ENCODE measurements at places on chromosomes 6 and 20.

GRCh38 chr6:108435391-108435790 is 125.3 kb upstream of the FOXO3 start:
- no peak for DNase-seq

DNA sequence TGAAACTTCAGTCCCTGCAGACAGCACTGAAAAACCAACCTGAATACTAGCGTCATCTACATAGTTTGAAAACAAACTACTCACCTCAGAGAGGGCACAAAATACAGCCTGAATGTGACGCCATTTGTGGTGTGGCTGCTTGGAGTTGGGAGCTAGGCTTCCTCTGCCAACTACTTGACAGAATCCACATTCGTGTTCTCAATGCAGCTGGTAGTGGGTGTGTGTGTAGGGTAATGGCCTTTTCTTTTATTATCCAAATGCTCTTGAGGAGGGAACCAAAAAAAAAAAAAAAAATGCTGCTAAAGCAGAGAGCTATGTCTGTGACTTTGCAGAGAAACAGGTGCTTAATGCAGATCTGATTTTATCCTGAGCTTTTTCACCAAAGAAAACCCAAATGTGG is 207.8 kb downstream of the OTOR start:
- no peak for DNase-seq

GRCh38 chr20:5796331-5797040 is 46.3 kb downstream of the SHLD1 start:
- no peak for DNase-seq

- peak; percentile 26 for DNase-seq
Measured at GRCh38 chr20:62702895-62703852, 5.5 kb upstream of the NTSR1 start.

DNA sequence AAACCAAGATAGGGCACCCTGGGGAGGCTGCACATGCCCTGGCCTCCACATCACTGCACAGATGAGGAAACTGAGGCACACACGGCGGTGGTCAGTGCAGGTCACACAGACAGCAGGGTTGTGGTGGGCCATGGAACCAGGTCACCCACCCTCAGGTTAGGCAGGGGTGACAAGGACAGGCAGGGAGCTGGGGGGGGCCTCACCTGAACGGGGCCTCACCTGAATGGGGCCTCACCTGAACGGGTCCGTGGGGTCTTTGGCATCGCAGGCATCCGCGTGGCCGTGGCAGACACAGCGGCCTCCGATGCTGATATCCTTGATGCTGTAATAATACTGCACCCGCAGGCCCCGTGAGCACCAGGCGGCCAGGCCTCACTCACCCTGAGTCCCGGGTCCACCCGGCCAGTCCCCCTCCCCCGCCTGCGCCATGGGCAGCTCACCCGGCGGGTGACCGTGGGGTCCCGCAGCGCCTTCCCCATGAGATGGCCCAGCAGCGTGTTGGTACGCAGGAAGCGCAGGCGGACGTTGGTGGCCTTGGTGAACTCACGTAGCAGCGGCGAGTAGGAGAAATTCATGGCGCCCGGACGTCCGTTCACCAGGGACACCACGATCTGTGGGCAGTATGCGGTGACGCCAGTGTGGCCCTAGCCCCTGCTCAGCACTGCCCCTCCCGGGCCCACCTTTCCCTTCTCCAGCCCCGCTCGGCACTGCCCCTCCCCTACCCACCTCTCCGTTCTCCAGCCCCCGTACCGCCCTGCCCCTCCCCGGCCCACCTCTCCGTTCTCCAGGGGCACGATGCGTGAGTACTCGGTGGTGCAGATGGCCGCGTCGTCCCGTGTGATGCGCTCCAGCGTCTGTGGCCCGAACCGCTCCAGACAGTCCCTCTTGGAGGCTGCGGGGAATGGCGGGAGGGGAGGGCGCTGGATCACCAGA is 15.4 kb downstream of the LAMA5 start:
- no peak for DNase-seq

GRCh38 chr20:4138056-4138455 is 122.7 kb upstream of the RNF24 start:
- DNase-seq = no peak

DNA sequence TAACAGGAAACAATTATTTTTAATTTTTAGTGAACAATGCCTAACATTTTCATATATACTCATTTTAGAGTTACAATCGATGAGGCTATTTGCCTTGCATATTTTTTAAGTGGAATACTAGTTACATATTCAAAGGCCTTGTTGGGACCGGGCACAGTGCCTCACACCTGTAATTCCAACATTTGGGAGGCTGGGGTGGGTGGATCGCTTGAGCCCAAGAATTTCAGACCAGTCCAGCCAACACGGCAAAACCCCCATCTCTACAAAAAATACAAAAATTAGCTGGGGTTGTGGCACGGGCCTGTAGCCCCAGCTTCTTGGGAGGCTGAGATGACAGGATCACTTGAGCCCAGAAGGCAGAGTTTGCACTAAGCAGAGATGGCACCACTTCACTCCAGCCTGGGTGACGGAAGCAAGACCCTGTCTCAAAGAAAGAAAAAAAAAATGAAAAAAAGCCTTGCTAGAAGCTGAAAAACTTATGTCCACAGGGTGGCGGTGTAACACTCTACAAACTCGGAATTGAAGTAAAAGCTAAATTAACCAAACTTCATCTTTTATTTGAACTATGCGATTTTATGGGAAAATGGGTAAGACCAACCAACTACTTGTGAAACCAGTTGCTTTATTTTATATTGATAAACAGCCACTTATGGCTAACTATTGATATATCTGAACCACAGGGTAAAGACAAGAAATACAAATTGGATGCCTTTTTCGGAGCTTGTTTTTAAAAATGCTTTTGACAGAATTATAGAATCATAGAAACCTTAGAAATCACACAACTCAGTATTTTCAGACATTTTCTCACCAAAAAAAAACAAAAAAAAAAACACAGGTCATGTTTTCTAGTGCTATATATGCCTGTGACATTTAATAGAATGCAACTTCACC is 24.1 kb upstream of the ROS1 start:
- peak; percentile 70 for DNase-seq

DNA sequence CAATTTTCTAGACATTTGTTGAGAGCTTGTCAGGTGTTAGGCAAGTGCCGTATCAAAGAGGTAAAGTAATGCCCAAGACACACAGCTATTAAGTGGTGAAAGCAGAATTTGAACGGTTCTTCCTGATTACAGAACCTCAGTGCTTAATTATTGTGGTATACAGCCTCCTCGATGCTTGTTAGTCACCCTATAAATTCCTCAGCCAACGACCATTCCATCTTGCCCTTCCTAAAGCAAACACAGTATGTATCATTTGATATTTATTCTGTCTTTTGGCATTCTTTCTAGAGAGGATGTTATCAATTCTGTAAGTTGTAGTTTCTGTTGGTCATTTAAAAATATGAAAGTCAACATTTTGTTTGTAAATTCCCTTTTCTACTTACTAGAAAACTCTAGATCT is 297.8 kb upstream of the BMP2 start:
- DNase-seq = no peak

DNA sequence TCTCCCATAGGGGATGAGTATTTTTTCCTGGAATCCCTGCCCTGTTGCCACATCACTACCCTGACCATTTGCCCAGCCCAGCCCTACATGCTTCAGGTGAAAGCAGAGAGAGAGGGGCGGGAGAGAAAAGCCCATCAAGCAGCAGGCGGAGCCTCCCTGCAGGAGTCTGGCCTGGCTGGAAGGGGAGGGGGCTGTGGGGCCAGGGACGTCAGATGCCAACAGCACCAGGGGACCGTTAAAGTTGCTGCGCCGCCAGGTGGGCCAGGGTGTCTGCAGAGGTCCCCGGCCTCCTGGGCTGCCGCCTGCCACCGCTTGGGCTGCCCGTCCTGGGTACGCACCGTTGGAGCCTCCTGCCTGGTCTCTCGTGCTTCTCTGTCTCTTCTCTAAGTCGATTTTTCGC is 757 bp upstream of the R3HDML start:
- no peak for DNase-seq

DNA sequence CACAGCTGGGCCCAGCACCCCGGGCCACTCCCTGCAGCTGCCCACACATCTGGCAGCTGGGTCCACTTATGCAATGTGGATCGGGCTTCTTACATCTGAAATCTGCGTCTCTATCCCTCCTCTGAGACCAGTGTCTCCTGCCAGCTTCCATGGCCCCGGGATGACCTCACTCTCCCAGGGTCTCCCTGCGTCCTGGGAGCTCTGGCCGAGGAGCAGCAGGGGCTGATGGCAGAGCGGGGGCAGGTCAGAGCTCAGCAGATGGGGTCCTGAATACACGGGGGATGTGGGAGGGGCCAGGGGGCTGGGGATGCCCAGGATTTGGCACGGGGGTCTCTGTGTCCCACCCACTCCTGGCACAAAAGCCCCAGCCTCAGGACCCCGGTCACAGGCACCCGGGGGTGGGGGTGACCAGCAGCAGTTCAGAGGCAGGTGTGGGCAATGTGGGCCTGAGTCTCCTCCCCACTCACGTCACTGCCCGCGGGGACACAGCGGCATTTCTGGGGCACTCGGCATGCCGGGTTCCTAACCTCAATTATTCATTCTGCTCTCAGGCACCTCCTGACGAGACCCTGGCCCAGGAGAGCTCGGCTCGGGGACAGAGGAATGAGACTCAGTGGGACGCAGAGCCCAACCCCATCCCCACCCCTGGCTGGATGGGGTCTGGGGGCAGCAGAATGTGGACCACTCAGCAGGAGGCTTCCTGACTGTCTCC is 16.4 kb downstream of the CHRNA4 start:
- DNase-seq = no peak

DNA sequence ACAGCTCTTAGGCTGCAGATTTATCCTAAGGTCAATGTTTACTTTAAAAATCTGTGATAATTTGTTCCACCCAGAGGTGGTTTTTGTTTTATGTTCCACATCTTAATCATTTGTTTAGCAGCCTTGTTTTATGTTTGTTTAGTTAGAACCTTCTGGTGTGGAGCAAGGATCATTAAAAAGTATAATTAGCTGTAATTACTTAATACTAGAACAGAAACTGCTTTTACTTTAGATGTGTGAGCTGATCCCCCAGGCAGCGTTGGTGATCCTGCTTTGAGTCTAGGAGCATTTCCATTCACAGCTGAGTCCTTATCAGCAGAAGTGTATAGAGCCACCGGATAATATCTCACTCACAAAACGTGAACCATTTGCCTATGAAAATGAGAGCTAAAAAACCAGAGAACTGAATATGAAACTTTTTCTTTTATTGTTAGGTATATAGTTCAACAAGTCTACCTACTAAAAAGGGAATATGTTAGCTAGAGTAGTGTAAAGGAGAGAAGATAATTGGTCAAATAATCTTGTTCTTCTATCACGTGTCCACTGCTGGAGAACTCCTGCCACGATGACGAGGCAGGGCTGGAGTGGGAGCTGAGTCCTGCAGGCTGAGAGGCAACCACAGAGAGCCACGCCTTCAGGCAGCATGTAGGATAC is 78.5 kb downstream of the TRMT11 start:
- DNase-seq = no peak

- DNase-seq = peak; percentile 38
Measured at GRCh38 chr6:159633196-159633595, 59.8 kb downstream of the SOD2 start.

DNA sequence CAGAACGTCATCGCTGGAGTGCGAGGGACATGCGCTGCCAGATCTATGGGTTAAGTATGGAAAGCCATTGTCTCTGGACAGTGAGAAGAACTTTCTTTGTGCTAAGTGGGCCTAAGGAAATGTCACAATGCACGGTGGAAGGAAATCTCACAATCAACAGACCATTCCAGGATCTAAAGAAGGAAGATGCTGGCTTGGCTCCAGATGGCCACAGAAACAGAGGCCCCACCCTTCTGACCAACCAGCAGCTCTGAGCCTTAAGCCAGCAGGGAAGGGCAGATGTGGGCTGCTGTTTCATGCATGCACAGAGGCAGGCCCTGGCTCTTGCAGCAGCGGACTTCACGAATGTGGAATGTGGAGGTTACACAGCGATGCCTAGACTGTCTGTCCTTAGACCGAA is 156.3 kb downstream of the SOBP start:
- DNase-seq = no peak

- no peak for DNase-seq
Measured at GRCh38 chr6:89215391-89215790, 1.8 kb downstream of the GABRR1 start.

DNA sequence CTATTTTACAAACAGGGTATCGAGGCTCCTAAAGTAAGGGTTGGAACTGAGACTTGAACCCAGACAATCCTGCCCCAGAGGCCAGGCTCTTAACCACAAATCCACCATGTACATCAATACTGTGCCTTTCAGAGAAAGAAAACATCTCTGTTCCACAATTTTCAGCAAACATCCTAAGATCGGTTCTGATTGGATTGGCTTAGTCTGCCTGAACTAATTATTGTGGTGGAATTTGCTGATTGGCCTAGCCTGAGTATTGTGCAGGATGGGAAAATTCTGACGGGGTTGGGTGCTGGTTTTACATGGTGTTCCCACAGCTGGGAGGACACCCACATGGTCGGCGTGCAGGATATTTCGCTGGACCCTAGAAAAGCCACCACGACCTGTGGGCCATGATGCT is at the start of gene CLPSL1:
TSS of gene CLPSL1 (plus strand) at position 301 of the 400 bp plus-strand sequence. CDS start at position 393, 92 bp downstream.
- no peak for DNase-seq

GRCh38 chr6:63975699-63976098 is 340.1 kb downstream of the PHF3 start:
- peak; percentile 46 for DNase-seq

DNA sequence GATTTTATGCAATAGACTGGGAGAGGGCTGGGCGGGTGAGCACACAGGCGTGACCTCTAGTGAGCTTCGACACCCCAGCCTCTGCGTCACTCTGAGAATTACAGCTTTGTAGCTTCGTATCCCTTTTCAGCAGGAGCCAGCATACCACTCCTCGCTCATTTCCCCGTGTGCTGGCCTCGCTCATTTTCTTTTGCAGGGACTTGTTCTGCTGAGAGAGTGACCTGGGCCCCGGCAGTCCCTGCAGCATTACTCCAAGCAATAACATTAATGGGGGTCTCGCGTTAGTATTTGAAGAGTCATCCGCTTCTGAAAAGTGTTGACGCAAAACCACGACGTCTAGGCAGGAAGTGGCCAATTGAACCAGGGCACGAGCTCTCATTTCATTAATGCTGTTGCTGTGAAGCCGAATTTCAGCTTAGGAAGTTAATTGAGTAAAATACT is 193.7 kb downstream of the QKI start:
- no peak for DNase-seq

DNA sequence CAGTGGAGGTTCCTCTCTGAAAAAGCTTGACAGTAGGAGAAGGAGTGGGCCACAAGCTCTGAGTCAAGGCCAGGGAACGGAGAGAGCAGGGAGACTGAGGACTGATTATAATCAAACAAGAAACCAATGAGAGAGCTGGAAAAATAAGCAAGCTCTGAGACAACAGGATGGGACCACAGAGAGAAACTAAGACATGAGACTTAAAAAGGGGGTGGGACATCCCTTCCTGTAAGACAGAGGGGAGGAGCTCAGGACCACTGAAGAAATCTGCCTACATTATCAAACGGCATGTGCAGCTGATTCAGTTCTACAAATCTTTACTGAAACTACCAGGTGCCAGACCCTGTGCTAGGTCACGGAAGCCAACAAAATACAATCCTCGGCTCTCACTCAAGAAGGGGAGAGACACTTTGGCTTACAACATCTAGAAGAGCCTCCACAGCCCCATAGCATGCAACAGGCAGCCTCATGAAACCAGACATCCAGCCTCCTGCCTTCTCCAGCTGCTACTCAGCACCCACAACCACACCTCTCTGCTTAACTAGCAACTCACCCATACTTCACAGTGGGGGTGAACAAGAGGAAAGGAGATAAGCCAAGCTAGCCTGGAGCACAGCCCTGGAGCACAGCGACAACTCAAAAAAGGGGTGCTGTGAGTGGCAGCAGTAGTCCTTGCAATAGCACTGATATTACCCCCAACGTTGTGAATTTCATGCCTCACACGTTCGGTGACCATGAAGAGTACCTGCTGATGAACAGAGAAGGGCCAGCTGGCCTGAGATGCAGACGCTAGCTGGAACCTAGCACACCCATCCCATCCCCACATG is 39.1 kb upstream of the ANKRD60 start:
- no peak for DNase-seq
